SHP77 treated with DMSO at 0.1 percent for 48 hours (cell line): ENCODE measurements at places on chromosomes 3 and 15.

DNA sequence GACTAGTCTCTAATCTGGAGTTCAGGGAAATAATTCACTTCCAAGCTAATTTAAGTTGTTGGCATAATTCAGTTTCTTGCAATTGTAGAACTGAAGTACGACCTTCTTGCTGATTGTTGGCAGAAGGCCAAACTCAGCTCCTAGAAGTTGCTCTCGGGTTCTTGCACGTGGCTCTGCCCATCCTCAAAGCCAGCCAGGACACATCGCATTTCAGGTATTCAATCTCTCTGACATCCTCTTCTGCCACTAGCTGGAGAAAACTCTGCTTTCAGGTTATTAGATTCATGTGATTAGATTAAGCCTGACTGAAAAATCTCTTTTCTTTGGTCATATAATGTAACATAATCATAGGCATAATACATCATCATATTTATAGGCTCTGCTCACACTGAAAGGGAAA is 362.0 kb downstream of the ZPLD1 start:
- DNase-seq = no peak

DNA sequence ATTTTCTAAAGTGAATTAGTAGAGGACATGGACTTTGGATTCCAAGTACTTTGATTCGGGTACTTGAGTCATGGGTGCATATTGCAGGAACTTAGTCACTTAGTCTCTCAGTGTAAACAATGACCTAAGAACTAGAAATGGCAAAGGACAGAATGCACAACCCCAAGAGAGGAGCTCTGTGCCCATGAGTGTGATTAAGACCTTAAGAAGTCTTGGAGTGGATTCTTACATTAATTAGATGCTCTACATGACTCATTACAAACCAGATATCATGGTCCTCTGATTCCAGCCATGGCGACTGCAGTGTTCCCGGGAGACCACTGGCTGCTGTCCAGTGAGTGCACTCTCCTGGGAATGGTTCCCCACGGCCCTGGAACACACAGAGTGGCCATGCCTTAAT is 251.5 kb downstream of the GABRG3 start:
- DNase-seq = no peak

DNA sequence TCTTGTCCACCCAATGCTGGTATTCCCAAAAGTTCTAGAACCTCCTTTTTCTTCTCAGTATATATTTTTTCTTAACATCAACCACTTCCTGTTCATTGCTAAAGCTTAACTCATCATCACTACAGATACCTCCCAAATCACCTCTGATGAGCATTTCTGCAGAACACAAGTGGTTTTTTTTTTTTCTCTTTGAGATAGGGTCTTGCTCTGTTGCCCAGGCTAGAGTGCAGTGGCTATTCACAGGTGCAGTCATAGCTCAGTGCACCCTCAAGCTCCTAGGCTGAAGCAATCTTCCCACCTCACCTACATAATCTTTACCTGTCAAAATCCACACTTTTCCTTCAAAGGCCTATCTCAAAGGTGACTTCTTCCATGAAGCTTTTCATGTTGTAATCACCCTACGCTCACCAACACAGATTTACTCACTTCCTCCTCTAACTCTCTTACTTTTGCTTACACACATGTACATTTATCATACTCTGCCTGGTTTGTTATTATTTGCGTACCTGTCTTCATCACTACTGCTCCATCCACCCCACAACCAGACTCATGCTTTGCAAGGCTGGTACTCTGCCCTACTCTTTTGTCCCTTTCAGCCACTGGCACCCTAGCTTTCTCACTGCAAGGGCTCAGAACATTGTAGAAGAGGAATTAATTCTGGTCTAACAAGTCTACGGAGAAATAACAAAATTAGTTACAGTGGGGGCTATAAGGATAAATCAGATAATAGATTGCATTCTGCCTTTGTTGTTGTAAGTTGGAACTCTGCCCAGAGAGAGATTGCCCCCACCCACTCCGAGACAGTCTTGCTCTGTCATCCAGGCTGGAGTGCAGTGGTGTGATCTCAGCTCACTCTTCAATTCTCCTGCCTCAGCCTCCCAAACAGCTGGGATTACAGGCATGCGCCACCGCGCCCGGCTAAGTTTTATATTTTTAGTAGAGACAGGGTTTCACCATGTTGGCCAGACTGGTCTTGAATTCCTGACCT is 27.5 kb downstream of the HERC1 start:
- no peak for DNase-seq

DNA sequence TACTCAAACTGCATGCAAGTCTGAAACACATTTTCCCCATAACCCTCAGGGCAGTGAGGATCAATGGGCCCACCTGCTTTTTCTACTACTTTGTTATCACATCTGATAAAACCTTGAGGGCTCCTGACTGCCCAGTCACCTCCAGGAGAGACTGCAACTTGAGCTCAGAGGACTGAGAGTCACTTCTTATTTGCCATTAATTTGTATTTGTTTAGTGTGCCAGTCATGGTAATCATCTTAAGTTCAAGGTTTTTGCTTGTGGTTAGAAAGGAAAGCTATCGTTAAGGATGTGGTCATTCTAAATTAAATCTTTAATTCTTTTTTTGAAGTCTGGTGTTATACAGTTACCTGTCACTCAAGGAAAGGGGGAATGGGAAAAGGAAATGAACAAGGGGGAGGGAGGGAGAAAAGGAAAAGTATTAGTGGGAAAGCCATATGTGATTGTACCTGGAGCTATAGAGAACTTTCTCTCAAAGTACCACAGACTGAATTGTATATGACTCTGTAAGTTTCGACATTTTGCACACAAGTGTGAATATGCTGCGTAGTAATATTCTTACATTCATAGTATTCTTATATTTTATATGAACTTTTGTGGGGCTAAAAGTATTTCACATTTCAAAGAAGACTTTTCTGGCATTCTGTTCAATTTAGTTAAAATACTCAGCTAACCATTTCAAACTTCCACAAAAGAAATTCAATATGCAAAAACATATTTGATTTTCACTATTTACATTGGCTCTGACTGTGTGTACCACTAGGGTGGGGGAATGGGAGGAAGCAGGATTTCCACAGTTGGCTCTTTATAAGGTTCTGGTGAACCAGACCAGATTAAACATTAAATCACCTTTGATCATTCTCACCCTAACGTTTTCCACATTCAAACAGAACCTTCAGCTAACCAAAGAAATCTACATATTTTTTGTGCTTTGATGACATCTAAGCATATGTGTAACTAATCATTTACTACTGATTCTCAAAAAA is 166.5 kb upstream of the ATP11B start:
- no peak for DNase-seq

- DNase-seq = no peak
Measured at GRCh38 chr3:46116996-46117395, 89.7 kb upstream of the XCR1 start.

- no peak for DNase-seq
Measured at GRCh38 chr3:46848271-46849044, 14.8 kb downstream of the MYL3 start.

GRCh38 chr15:90519688-90520087 is 10.0 kb upstream of the CRTC3 start:
- DNase-seq = no peak

DNA sequence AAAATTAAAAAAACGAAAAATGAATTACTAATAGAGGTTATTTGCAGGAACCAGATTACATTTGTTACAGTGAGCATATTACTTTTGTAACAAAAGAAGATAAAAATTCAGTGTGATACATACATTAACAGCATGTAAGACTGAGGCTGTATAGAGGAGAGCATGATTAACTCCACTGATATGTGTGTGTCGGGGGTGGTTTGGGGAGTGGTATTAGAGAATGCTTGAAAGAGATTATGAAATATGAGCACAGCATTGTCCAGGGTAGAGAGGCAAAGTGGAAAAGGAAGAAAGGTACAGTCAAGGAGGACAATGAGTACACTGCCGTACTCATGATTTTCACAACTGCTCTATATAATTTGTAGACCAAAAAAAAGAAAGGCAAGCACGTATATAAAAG is 62.9 kb upstream of the LRRFIP2 start:
- no peak for DNase-seq

DNA sequence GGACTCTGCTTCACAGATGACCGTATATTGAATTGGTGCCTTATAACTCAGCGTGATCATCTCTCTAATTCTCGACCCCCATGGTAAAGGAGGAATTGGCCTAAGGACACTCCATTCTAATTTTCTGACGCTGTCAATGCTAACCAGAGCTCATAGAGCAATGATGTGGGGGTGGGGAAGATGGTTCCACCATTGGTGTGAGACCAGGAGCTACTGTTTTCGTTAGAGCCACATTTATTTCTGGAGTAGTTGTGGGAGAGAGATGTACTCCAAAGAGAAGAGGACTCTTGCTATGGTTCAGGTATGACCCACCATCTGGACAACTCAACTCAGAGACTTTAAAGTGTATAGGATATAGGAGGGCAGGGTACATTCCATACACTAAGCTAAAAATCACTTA is 16.3 kb downstream of the ZBTB38 start:
- DNase-seq = no peak

GRCh38 chr3:148681080-148681479 is 16.6 kb upstream of the AGTR1 start:
- DNase-seq = no peak

DNA sequence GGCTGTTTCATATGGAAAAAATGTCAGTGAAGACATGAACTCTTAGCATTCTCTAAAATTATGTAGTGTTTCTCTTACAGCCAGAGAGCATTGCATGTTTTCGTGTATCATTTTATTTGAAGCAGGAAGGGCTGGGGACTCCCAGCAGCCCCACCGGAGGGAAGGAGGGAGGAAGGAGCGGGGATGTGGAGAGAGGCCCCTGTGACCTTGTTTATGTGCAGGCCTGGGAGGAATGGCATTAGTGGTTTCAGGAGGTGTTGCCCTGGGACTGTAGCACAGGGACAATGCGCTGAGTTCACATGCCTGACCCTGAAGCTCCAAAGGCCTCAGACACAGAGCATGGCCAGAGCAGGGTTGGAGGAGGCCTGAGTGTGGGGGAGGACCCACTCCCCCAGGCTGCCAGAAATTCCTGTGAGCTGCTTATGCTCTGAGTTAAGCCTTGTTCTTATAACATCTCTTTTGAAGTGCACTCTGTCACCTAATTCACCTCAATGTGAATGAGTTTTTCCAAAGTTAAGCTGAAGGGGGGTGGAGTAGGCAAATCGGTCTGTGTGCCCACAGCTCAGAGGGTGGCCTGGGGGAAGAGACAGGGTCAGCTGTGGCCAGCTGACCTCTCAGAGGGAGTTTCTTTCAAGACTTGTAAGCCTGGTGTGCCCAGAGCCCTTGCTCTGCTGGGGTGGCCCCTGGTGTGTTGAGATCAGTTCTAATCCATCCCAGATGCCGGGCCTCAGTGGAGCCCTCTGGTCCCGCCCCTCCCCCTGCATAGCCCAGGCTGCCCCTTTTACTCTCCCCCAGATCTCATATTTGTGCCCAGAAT is 3.9 kb upstream of the RNU6-1 start:
- DNase-seq = no peak

- DNase-seq = no peak
Measured at GRCh38 chr3:67635257-67635656, 19.2 kb downstream of the SUCLG2 start.

GRCh38 chr3:197369545-197369944 is 71.1 kb upstream of the DLG1 start:
- DNase-seq = no peak

DNA sequence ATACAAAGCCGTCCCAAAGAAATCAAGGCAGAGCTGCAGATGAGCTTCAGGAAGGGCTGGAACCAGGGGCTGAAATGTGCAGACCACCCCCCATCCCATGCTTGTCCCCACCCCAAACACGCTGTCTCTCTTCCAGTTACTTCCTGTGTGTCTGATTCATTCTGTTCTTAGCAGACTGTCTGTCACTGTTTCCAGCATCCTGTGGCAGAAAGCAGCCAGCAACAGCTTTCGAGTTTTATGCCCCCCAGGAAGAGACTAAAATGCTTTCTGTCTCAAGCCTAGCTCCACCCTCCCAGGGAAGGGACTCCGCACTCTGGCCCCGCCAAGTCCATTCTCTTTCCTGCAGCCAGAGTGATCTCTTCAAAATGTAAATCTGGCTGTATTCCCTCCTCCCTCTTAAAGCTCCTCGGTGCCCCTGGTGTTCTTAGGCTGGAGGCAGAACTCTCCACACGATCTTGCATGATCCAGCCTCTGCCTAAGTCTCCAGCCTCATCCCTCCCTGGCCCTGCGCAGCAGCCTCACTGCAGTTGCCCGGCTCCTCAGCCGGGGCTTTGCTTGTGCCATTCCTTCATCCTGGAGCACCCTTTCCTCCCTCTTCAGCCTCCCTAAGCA is 41.5 kb downstream of the HRH1 start:
- no peak for DNase-seq

GRCh38 chr3:142962520-142963233 is 797 bp downstream of the PAQR9 start:
- DNase-seq = no peak

GRCh38 chr15:58678683-58679082 is 70.8 kb downstream of the ADAM10 start:
- DNase-seq = no peak

GRCh38 chr3:132803889-132804288 is 81.7 kb upstream of the NPHP3 start:
- DNase-seq = no peak

GRCh38 chr3:30623351-30623750 is 16.9 kb downstream of the TGFBR2 start:
- DNase-seq = no peak

- DNase-seq = no peak
Measured at GRCh38 chr15:40075298-40076044, 33.2 kb downstream of the BMF start.

DNA sequence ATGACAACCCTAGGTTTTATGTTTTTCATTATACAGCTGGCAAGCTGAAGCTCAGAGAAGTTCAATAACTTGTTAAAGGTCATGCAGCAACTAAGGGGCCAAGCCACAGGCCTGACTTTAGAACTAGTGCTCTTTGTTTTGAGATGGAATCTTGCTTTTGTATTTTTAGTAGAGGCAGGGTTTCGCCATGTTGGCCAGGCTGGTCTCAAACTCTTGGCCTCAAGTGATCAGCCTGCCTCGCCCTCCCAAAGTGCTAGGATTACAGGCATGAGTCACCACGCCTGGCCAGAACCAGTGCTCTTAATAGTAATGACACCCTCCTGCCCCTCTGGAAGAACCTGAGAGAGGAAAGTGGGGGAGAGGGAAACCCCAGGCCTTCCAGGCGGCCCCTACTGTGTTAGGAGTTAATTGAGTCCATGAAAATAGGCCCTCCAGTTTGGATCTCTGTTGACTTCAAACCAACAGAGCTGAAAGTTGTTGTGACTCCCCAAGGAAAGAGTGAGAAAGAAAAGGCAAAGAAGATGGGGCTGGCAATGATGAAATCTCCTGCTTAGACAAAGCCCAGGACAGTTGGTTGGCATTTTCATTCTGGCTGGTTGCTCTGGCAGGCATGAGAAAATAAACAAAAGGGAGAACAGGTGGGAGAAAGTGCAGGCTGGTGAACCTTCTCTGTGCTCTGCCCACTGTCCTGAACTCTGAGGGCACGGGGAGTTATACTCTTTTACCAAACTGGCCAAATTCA is 3.6 kb upstream of the PRRT3 start:
- DNase-seq = no peak
